Activated naive CD4-positive, alpha-beta T cell (primary cell): ENCODE measurements at places on chromosomes 3 and 15.
A peak's percentile ranks its signal among the peaks of the same experiment; 100 is the strongest.

GRCh38 chr3:150033721-150034120, 63.0 kb upstream of the PFN2 start:
- DNase-seq: no peak

DNA sequence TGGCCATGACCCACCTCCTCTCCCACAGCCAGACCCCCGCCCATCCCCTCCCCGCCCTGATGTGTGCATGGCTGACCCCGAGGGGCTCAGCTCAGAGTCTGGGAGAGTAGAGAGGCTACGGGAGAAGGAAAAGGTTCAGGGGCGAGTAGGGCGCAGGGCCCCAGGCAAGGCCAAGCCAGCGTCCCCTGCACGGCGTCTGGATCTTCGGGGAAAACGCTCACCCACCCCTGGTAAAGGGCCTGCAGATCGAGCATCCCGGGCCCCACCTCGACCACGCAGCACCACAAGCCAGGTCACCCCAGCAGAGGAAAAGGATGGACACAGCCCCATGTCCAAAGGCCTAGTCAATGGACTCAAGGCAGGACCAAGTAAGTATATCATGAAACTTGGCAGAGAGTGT, 11.7 kb downstream of the MAP1A start:
- DNase-seq: no peak

DNA sequence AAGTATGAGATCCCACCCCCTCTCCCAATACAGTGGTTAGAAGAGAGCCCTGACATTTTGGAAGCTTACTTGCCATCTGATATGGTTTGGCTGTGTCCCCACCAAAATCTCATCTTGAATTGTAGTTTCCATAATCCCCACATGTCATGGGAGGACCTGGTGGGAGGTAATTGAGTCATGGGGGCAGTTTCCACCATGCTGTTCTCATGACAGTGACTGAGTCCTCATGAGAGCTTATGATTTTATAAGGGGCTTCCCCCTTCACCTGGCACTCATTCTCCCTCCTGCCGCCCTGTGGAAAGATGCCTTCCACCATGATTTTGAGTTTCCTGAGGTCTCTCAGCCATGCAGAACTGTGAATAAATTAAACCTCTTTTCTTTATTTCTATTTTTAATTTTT, 28.8 kb upstream of the HES1 start:
- DNase-seq: no peak

- DNase-seq: no peak
Measured at GRCh38 chr3:165070682-165071081, 7.6 kb downstream of the SI start.

DNA sequence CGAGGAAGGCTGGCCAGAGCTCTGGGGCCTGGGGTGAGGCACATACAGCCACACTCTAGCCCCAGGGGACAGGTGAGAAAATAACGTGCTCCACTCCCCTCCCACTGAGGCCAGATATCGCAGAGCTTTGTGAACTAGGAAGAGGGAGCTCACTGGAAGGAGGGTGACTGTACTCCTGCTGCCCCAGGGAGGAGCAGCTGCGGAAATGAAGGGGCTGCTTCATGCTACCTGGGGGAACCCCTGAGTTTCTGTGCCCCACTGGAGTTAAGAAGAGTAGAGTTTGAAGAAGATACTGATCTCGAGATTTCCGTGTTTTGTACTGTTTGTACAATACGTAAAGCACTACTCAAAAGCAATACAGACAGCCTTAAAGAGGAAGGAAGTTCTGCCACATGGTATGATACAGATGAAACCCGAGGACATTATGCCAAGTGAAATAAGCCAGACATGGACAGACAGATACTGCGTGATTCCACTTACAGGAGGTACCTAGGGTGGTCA, 44.6 kb downstream of the CMTM6 start:
- DNase-seq: peak; percentile 25

DNA sequence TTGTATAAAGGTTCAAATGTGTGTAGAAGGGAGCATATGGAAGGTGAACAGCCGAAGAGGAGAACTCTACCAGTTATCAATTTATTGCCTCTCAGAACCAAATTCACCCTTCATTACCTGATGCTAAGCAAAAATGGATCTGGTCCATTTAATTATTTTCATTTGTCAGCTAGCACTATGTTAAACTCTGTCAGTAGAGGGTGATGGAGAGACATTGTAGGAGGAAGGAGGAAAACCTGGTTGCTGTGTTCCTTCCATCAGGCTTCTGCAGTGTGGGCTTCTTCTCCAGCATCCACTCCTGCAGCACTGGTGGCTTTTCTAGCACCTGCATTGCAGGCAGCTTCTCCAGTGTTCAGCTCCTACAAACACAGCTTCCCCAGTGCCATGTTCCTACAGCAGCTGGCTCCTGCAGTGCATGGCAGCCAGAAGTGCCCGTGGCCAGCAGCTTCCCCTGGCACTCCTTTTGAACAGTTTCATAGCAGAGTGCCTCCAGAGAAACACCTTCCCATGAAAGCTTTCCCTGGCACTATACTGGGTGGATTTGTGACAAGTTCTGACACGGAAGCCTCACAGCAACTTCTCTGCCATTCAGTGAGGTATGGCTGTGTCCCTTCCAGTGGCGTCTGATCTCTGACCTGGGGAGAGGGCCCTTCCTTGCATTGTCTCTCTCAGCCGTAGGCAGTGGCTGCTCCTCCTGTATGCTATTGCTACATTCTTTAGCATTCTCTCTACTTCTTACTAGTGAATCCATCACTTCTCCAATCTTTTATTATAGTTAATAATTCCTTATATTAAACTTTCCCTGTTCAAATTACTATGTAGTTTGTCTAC, 14.6 kb upstream of the IL17RD start:
- DNase-seq: no peak

GRCh38 chr3:38579141-38579540, 70.3 kb downstream of the SCN5A start:
- no peak for DNase-seq

GRCh38 chr3:174333640-174334039, 525.5 kb upstream of the NAALADL2 start:
- no peak for DNase-seq

GRCh38 chr3:138513090-138513843, 78.9 kb downstream of the ESYT3 start:
- no peak for DNase-seq

DNA sequence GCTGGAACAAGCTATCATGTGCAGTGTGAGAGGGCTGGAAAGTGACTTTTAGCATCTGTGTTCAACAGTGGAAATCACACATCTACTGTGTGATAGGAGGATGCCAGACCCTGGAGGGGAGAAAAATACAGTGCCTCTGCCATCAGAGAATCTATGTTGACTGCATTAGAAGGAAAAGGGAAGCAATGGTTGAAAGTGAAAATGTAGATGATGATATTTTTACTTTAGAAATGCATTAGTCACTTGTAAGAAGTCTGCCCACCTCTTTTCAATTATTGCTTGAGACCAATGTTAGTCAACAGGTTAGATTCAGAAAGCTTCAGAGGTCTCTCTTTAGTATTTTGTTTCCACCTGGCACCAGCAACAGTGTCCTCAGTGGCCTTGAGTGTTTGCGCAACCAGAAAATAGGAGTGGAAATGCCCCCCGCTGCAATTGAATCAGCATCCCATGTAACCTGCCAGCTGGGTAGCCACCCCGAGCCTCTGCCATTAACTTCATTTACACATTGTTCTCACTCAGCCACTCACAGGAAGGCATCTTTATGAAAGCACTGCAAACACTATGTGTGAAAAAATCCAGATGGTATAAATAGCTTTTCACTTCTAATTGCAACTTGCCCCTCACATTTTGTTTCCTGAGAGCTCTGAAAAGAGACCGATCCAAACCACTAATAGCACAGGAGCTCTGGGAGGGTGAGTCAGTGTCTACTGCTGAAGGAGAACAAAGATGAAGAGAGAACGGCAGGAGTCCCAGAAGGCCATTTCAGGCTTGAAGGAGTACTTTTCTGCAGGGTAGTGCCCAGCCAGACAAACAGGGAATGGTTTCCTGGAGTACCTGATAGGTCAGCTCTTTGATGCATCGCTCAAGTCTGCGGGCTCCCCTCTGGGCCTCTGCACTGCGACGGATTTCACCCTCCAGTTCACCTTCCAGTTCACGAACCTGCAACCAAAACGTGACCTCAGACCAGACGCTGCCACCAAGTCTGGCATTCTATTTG, 92.1 kb downstream of the HHLA2 start:
- no peak for DNase-seq

- DNase-seq: no peak
Measured at GRCh38 chr3:51932471-51933370, 9.0 kb downstream of the RRP9 start.

DNA sequence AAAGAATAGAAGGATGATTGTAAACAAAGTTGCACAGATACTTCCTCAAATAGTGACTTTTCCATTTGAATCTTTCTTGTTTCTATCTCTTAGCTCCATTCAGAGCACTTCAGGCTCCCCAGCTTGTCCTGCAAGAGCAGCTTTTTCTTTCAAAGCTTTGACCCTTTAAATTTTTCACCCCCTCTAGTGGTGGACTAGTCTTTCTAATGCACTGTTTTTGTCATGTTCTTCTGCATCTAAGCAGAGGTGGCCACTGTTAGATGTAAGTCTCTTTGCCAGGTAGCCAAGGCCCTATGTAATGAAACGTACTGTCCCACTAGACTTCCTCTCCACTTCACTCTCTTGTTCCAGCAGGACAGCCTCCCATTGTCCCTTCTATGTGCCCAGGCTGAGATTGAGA, 74.0 kb upstream of the MANF start:
- no peak for DNase-seq

- no peak for DNase-seq
Measured at GRCh38 chr15:35040339-35041255, 44.5 kb downstream of the NANOGP8 start.

DNA sequence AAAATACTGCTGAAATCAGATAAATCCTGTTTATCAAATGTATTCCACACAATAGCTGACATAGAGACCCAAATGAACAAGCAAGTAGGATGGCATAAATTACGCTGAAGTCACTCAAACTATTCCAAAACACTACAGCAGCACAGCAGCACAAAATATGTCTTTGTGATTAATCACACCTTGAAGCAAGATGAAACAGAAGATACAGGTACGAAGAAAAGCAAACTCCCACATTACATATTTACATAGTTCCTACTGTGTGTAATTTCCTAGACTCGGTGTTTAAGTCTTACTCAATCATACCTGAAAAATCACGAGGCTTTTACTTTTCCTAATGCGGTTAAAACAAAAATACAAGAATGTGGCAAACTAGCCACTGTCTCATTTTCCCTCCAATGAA, 38.3 kb downstream of the CHSY1 start:
- no peak for DNase-seq

DNA sequence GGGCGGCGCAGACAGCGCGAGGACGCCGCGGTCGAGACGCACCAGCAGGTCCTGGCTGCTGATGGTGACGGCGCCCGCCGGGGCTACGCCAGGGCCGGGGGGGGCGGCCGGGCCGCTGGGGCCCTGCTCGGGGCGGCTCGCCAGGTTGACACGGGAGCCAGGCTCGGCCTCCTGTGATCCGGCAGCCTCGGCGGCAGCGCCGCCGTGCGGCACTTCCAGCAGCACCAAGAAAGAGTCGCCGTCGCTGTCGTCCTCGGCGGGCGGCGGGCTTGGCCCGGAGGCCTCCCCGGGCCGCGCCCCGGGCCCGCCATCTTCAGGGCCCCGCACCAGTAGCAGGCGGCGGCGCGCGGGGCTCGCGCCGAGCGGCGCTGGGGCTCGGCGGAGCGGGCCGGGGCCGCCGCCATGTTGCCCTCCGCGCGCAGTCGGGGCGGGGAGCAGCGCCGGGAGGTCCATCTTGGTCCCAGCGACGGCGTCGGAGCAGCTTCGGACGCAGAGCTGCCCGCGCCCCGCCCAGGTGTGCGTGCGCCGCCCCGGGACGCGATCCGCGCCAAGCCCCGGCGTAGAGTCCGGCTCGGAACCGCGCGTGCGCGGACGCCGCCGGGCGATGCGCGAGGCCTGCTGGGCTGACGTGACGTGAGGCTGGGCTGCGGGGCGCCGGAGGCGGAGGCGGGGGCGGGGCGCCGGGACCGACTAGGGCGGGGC, at the start of gene ZXDC:
Gene ZXDC (minus strand): TSS at position 479 of the 702 bp plus-strand sequence. CDS start 26 bp downstream, at position 453.
- peak; percentile 84 for DNase-seq

DNA sequence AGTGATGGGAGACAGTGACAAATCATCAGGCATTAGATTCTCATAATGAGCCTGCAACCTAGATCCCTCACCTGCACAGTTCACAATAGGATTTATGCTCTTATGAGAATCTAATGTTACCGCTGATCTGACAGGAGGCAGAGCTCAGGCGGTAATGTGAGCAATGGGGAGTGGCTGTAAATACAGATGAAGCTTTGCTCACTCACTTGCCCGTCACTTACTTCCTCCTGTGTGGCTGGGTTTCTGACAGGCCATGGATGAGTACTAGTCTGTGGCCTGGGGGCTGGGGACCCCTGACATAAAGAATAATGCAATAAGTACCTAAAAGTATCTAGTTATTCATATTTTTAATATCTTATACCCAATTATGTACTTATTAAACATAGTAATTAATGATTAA, 15.6 kb downstream of the IQCB1 start:
- no peak for DNase-seq

DNA sequence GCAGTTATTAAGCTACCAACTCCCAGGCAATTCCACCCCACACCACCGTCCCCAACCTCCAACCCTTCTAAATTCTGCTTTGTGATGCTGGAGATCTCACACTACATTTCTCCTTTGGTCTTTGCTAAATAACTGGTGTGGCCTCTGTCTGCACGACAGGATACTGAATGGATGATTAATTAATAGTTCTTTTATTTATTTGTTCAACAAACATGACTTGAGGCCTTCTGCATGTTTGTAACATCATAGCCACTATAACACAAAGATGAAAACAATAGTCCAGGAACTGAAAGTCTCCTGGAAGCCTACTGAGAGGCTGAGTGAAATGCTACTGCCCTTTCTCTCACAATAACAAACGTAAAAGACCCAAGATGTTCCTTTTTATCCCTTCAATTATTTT, 609.5 kb upstream of the UBE2E2 start:
- no peak for DNase-seq

DNA sequence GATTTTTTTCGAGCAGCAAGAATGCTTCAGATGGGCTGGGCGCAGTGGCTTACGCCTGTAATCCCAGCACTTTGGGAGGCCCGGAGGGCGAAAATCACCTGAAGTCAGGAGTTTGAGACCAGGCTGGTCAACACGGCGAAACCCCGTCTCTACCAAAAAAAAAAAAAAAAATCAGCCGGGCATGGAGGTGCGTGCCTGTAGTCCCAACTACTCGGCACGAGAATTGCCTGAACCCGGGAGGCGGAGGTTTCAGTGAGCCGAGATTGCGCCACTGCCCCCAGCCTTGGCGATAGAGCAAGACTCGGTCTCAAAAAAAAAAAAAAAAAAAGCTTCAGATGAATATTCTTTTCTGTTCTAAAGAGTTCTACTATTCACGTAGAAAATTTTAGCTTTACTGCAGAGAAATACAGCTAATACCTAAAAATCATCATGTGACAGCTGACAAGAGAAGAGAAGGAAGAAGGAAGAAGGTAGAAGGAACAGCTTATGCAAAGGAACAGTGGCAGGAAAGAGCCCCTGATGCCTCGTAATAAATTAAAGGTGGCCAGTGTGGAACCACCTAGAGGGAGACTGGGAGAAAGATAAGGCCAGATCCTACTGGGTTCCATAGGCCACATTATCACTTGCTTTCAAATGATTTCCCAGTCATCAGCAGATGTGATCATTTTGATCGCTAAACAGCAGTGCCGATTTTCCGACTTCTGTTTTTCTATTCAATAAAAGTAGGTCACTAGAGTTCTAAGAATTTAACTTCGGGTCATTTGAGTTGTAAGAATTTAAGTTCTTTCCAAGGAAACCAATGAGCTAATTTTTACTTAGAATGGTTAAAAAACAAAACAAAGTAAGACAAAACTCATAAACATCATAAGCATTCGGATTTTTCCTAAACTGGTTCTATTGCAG, 1.5 kb downstream of the CMTM6 start:
- DNase-seq: no peak
